ENCODE measurements at places on chromosomes 1 and 21.

DNA sequence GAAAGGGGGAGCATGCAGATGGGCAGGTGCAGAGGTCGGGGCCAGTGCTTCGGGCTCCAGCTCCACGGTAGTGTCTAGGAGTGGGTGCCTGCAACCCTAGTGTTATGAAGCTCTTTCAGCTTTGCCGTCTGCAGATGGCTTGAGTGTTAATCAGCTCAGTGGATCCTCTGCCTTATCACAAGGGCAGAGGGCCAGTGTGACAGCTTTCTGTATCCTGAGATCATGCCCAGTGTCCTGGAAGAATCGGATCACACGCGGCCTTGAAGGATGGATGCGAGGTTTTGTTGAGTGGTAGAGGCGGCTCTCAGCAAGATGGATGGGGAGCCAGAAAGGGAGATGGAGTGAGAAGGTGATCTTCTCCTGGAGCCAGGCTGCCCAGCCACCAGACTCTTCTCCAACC lies 25.5 kb upstream of the C1orf146 start:
- no peak for DNase-seq

DNA sequence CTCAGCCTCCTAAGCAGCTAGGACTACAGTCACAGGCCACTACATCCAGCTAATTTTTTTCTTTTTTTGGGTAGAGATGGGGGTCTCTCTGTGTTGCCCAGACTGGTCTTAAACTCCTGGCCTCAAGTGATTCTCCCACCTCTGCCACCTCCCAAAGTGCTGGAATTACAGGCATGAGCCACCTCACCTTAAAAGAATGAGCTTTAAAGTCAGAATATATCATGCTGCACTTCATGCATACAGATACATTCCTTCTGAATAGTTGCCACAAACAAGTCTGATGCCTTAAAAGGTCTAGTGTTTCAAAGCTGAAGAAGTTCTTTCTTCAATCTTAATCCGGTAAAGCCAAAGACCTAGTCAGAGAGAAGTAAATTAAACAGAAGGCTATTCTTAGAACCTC lies 23.8 kb upstream of the CPLANE2 start:
- no peak for DNase-seq

GRCh38 chr1:52915211-52915854 lies 6.2 kb downstream of the ECHDC2 start:
- no peak for DNase-seq

DNA sequence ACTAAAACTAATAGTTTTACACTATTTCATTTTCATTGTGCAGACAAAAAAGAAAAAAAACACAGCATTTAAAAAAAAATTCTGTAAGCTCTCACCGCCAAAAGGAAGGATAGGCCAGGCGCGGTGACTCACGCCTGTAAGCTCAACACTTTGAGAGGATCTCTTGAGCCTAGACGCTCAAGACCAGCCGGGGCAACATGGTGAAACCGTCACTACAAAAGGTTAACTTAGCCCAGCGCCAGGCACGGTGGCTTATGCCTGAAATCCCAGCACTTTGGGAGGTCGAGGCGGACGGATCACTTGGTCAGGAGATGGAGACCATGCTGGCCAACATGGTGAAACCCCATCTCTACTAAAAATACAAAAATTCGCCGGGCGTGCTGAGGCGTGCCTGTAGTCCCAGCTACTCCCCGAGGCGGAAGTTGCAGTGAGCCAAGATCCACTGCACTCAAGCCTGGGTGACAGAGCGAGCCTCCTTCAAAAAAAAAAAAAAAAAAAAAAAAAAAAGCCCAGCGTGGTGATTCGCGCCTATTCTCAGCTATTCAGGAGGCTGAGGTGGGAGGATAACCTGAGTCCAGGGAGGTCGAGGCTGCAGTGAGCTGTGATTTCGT lies 14.3 kb upstream of the SPEN start:
- peak; percentile 43 for DNase-seq

DNA sequence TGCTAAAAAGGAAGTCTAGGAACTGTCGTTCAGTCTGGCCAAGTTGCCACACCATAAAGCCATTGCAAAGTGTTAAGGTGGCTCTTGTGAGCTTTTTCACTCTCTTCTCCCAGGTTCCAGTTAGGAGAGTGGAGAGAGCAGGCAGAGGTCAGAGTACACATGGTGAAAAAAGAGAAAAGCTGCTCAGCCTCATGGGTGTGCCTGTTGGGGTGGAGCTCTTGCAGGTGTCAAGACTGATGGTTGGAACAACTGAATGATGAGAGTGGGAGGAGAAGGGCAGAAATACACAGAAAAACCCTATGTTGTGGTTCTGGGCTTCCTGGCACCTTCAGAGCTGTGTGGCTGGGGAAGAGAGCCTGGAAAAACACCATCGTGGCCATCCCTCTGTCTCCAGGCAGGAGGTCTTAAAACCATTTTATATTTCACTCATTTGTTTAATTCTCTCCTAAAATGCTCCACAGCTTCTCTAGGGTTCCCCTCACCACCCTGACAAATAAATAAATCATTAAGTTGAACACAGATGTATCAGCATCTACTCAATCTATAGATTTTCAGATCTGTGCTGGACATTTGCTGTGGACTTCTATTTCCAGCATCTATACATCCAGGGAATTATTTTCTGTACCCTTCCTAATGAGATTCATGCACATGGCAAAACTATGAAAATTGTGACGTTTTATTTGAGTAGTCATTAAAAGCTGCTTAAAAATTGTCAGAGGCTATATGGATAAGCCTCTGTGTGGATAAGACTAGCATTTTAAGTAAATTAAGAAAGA lies 17.5 kb downstream of the UBASH3A start:
- DNase-seq, result no peak

DNA sequence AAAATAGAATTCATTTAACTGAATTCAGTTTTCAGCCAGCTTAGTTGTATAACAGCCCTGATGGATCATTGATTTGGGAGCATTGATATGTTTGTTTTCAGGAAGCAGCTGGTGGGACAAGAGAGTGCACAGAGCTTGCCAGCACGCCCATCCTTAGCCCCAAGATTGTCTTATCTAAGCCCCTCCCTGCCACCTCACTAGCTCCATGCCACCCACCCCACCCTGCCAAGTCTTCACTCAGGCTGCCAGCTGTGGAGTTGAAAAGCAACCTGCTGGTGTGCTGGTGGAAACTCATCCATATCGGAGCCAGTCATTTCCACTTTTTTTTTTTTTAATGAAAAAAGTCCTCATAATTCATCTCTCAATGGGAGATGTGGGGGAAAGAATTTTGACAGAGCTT lies 11.8 kb downstream of the KIRREL1 start:
- no peak for DNase-seq

GRCh38 chr21:42833439-42833815 lies 45.9 kb downstream of the WDR4 start:
- DNase-seq, result peak; percentile 30

DNA sequence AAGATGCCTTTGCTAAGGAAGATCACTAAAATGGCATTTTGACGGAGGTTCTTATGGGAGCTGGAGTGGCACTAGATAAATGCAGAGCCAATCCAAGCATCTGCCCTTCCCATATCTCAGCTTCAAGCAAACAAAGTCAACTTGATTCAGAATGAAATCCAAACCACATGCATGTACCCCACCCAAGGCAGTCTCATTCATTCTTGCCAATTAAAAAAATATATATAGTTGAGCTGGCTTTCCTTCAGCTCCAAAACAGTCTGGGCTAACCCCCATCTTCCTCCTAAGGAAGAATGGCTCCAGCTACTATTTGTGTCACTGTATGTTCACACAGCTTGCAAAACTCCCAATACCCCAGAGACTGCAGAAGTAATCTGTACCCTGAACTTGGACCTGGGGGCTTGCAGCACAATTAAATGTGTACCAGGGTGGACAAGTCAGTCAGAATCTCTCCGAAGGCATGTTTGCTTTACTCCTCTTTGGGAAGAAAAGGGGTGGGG lies 35.4 kb downstream of the GPR3 start:
- no peak for DNase-seq

DNA sequence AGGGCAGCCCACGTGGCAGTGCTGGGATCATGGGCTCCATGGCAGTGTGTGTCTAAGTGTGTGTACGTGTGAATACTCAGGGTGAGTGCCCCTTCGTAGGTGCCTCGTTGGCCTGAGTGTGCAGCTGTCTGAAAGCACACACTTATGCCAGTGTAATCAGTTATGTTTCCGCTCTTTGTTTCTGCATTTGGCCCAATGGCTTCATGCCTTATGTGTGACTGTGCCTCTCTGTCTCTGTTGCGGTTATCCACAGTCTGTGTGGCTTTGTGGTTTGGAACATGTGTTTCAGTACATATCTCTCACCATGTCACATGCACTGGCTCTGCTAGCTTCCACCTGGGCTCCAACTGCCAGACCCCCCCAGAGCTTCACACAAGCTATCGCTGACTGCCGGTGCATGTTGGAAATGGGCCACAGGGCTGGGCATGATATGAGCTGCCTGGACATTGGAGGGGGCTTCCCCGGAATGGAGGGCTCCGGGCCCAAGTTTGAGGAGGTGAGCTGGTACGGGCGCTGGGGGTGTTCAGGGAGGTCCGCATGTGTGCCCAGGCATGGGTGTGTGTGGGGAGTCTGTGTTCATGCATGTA lies 70.3 kb upstream of the TINAGL1 start:
- no peak for DNase-seq

- DNase-seq, result no peak
These were observed 65.9 kb downstream of the LAMC2 start for GRCh38 chr1:183251959-183252450.

GRCh38 chr21:39874206-39874605 lies 7.0 kb downstream of the PCP4 start:
- no peak for DNase-seq

GRCh38 chr1:30413111-30413440 lies 310.3 kb downstream of the MATN1 start:
- DNase-seq, result no peak

GRCh38 chr1:175155473-175155856 lies 37.1 kb downstream of the KIAA0040 start:
- DNase-seq, result no peak

DNA sequence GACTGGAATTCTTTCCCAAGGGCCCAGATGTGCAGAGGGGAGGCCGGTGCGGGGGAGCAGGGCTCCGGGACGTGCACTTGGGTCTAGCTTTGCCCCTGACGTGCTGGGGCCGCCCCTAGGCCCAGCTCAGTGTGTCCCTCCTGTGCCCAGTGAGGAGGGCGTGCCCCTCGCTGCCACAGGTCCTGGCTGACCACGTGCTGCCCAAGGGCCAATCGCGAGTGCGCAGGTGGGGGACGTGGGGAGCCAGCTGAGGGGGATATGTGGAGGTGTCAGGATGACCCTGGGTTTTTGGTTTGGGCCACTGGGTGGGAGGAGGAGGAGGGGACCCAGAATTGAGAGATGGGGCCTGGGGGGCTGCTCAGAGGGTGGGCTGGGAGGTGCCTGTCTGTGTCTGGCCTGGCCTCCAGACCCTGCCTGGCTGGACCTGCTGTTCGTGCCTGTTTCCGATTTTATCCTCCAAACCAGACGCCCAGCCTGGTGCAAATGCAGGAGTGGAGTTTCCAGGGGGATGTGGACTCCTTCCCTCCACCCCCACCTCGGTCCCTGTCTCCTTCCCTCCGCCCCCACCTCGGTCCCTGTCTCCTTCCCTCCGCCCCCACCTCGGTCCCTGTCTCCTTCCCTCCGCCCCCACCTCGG lies 6.1 kb upstream of the RNF223 start:
- DNase-seq, result no peak

GRCh38 chr1:198713081-198713480 lies 74.2 kb downstream of the PTPRC start:
- no peak for DNase-seq

- no peak for DNase-seq
These were observed 83.4 kb downstream of the USP24 start for GRCh38 chr1:55131801-55132200.

DNA sequence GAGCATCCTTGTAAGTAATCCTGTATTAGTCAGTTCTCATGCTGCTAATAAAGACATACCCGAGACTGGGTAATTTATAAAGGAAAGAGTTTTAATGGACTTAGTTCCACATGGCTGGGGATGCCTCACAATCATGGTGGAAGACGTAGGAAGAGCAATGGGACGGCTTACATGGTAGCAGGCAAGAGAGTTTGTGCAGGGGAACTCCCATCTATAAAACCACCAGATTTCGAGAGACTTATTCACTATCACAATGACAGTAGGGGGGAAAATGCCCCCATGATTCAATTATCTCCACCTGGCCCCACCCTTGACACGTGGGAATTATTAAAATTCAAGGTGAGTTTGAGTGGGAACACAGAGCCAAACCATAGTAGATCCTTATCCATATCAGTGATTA lies 124.7 kb downstream of the HIVEP3 start:
- no peak for DNase-seq

DNA sequence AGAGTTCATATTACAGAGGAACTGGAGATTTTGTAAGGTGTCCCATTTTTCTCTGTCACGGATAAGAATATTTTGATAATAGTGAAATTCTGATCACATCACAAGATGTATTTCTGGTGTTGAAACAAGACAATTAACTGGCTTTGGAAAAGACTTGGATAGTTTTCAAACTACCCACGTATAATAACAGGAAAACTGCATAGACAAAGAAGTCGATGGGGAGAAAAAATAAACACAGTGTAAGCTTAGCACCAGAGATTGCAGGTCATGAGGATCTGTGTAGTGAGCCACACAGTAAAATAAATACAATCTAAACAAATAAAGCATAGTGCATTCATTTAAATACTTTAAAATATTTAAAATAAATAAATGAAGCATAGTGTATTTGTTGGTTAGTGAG lies 452.3 kb upstream of the ADAMTS5 start:
- DNase-seq, result no peak

DNA sequence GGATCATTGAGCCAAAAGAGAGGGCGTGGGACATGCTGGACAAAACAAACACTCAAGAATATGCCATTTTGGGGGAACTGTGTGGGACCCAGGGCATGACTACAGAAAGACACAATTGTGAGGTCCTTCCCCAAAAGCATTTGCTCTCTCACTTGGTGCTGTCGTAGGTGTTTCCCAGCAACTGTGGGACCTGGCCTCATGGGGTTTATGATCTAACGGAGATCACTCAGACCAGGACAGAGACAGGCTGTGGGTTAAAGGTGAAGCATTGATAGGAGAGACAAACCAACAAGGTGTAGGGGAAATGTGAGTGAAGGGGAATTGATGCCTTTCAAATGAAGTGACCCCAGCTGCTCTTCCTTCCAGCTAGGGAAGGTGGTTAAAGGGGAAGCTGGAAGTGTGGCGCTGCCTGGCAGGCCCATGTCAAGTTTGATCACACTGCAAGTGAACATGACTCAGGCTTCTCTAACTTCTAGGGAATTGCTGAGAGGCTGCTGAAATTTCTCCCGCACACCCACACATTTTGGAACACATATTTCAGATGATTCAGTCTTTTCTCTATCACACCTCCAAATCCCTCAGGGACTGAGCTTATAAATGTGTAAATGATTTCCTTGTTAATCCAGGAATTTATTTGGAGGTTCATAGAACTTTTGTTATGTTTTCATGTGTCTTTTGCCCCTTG lies 30.2 kb downstream of the TRAF5 start:
- DNase-seq, result no peak

DNA sequence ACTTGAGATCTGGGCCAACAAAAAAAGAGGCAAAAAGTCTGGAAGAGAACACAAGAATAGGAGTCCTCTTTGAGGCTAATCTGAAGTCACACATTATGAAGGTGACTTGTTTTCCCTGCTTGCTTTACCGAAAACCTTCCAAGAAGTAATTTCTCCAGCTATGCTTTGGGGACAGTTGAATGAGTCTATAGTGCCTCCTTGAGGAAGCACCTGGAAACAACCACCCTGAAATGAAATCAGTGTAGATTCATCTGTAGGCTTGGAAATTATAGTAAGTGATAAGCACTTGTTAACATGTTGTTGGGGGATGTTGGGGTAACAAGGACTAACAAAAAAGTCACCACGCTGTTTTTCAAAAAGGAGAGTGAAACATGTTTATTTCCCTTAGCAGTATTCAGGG lies 23.4 kb upstream of the RPTN start:
- DNase-seq, result no peak

GRCh38 chr1:118563981-118564951 lies 379.2 kb upstream of the SPAG17 start:
- no peak for DNase-seq

Measured in NCI-H2107 (cell line).